ENCODE measurements at places on chromosomes 12 and 14. TPM values are rescaled to one million over a fixed set of nuclear protein-coding genes. Genes with fewer than 3 reads are reported as not detected.

GRCh38 chr14:71380271-71380670, 473.0 kb downstream of the PCNX1 start:
- DNase-seq, result peak; percentile 39

DNA sequence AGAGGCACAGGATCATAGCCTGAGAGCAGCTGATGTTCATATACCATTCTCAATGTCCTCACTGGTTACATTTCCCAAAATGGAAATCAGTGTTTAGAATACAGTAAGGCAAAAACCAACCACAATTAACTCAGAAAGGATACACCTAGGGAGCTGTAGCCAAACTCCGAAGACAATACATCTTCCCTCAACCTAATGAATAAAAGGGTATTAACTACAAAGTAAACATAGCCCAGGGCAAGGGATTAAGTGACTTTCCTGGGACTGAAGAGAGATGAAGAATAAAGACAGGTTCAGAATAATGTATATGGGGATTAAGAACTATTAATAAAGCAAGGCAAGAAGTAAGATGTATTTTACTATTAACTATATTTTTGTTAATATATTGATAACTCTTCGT, 79.5 kb downstream of the RPS29 start:
- DNase-seq, result peak; percentile 13

GRCh38 chr14:41666301-41666700, 59.6 kb downstream of the LRFN5 start:
- no peak for DNase-seq

DNA sequence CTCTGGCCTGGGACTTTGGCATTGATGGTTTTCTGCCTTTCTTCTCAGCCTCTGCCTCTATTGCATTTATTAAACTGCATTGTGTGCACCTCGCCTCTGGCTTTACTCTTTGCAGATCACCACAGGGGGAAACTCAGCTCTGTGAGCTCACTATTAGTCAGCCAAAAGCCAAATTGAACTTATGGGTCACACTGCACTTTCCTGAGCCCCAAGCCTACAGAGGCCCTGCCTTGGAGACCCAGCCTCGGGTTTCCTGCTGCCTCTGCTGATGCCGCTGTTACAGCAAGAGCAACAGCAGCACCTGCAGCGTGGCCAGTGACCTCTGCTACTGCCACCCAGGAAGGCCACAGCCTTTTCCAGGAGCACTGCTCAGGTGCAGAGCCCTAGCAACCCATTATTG, 122.5 kb downstream of the DAD1 start:
- DNase-seq, result peak; percentile 69

LRRK2 gene
- total RNA-seq, result 0.90 TPM

SIX1 gene
- total RNA-seq, result 6.5 TPM

DNA sequence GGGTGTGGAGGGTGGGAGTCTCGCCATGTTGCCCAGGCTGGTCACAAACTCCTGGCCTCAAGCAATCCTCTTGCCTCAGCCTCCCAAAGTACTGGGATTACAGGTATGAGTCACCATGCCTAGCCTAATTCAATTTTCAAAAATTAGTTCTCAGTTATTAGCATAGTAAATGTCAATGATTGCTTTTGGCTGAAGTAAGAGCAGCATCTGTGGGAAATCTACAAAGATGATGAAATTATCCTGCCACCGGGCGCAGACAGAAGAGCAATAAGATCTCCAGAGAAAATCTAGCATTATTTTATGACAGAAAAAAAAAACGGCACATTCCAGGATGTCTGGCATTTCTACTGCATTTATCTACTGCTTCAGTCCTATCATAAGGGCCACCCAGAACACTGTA, 97.9 kb upstream of the DAAM1 start:
- DNase-seq, result no peak

DNA sequence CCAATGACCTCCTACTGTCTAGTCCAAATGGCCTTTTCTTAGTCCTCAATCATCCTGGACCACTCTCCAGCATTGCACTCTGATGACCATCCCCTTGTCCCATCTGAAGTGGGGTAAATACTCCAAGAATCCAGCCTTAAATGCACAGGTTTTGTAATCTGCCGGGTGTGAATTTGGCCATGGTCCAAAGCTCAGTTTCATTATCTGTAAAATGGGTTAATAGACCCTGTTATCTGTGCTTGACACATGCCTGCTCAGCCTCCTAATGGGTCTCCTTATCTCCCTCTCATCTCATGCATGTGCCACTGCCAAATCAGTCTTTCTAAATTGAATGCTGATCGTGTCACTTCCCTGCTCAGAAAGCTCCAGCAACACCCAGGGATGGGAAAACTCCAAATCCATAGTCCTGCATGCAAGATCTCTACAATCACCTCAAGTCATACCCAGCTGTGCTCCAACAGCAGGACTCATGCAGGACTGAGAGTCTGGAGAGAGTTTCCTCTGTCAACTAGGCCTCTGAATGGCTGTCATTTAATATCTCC, 22.3 kb downstream of the LGR5 start:
- DNase-seq, result no peak

PYGL gene
- total RNA-seq, result 94.2 TPM

TAS2R9 gene
- not detected for total RNA-seq

GRCh38 chr14:105145381-105146180, 23.0 kb downstream of the JAG2 start:
- DNase-seq, result no peak
